ENCODE measurements at places on chromosomes 6 and 20.

GRCh38 chr6:116165596-116165995 lies 39.7 kb upstream of the COL10A1 start:
- no peak for DNase-seq

DNA sequence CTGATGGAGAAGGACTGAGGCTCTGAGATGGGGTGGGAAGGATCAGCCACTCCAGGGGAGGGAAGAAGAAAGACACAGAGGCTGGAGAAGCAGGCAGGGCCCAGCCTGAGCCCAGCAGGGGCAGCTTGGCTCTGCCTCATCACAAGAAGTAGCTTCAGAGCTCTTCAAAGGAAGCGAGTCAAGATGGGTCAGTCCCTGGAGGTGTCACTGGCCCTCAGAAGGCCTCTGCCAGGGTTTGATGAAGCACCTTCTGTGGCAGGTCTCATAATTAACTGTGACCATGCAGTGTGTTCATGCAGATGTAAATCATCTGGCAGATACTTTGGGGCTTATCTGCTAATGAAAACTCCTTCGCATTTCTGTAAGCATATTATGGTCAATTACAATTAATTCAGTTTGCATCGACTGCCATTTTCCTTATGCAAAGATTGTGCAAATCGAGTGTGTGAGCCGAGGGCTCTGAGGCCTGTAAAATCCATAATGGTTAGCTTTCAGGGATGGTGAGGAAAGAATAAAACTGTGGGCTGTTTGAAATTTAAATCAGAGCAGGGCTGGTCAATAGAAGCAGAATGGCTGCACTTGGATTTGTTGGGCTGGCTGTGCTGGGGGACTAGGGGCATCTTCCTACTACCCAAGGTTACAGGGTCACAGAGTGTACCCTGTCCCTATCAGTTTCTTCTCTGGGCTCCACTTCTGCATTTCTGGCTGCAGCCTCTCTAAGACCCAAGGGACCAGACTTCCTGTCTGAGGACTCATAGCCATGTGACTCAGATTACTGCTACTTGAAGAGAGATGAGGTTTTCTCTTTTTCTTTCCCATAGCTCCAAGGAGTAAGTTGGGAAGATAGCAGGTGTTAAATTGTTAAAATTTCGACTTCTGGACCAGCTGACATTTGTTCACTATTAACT lies 376.6 kb downstream of the DHX35 start:
- DNase-seq: no peak

GRCh38 chr6:89874438-89874837 lies 19.8 kb upstream of the GJA10 start:
- DNase-seq: no peak

DNA sequence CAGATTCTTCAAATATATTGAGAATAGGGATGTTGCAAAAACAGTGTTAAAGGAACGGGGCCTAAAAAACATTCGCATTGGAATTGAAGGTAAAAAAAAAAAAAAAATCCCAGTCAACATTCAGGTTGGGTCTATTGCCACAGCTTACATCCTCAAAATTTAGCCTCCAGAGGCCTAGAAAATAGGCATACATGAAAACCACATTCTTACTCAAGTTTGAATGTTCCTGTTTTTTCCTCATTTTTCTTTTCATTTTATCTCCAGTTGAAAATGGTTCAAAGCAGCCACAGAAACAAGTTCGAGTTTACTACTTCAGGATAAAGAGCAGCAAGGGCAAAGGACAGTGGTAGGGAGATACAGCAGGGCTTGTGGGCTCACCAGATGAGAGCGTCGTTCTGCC lies 41.9 kb downstream of the KCTD20 start:
- DNase-seq: no peak

DNA sequence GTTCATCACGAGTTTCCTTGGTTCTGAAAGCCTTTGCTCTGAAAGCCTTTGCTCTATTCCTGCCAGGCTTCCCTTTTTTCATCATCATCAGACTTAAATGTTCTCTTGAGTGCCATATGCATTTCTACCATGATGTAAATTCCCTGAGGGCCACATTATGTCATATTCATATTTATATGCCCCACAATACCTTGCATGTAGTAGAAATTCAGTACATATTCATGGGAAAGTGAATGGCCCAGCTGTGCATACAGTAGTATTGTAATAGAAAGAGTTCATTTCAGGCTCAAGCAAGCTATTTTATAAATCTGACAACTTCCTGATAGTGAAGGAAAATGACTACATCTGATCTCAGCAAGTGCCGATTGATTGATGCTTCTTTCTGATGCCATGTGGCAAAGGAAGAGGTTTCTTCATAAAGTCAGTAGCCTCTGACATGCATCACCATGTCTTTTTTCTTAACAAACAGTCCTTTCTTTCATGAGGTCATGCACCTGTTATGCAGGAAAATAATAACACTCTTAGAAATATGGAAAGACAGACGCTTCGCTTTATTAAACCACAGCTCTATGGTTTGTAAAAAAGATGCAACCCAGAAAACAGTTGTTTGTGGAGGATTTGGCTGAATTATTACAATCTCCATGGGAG lies 308.7 kb downstream of the SAMD5 start:
- no peak for DNase-seq

DNA sequence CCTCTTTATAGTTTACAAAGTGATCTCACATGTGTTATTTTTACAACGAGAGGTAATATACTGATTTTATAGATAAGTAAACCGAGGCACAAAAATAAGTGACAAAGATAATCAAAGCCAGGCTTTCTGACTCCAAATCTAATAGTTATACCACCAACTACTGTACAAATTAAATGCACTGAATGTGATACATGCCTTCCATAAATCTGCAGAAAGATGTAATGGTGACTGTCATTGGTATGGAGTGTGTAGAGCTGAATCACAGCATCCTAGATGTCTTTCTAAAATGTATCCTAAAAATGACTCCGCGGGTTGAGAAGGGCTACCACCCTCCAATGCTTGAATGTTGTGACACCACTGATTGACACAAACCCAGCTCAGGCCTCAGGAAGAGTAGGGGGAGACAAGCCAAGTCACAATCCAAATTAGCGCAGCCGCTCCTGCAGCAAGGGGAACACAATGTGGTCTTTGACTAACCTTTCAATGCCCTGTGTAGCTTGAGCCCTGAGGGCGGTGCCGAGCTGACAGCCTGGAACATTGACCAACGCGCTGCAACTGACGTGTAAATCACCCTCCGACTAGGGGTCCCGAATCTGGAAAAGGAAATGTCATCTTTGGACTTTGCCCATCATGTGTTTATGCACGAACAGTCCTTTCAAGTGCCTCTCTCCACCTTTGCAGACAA lies 136.8 kb downstream of the OLIG3 start:
- DNase-seq: no peak

DNA sequence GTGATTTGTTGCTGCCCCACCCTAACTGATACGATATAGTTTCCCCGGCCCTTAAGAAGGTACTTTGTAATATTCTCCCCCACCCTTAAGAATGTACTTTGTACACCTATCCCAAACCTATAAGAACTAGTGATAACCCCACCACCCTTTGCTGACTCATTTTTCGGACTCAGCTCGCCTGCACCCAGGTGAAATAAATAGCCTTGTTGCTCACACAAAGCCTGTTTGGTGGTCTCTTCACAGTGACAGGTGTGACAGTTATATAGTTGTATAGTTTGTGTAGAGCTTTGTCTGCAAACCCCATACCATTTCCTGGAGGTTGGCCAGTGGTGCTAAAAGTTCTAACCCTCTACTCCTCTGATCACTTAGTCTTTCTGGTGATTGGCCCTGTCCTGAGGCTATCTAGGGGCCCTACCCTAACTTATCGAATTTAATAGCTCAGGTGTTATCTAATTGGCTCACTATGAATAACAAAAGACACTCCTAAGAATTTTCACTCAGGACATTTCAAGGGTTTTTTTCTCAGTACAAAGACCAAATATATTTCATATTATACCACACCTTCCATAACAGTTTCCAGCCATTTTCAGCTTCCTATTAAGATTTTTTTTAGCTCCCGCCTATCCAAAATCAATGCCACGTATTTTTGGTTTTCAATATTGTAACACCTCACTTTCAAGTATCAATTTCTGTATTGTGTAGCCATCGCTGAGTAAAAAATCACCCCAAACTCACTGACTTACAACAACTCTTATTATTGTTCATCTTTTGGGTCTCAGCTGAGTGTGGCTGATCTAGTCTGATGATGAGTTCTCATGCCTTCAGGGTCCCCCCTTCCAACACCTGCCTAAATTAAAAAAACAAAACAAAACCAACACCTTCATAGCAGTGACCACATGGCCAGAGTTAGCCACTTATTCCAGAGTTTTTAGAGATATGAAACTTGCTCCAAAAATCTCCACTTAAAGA lies 9.8 kb upstream of the BTN1A1 start:
- no peak for DNase-seq

- DNase-seq: no peak
Observed at GRCh38 chr6:47701363-47701762, 3.0 kb downstream of the ADGRF4 start.

- no peak for DNase-seq
Observed at GRCh38 chr6:154649721-154650120, 83.5 kb upstream of the SCAF8 start.

GRCh38 chr6:115901896-115902295 lies 158.8 kb downstream of the FRK start:
- DNase-seq: peak; percentile 16
